Endothelial cell (in vitro differentiated cells): ENCODE measurements at places on chromosomes 6 and 20.

DNA sequence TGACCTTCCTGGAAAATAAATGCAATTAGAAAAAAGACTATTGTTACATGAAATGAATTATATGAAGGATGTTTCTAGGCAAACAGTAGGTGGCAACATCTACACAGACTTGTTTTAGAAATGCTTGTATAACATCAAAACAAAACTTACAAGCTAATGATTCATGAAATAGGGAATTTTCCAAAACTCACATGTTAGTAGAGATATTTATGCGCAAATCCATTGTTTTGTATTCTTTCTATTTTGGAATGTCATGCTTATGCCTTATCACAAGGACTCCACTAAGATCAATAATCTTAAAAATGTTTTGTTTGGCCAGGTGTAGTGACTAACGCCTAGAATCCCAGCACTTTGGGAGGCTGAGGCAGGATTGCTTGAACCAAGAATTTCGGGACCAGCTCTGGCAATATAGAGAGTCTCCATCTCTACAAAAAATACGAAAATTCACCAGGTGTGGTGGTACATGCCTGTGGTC is 32.3 kb upstream of the LGSN start:
- no peaks in the 10 kb centered on the region for H3K4me1 ChIP-seq
- no peaks in the 10 kb centered on the region for H3K36me3 ChIP-seq
- peak overlapping the region; percentile 32 for H3K27ac ChIP-seq
- no peaks in the 10 kb centered on the region for H3K27me3 ChIP-seq
- H3K4me3 ChIP-seq = no peak overlapping the region

GRCh38 chr6:79048611-79049010 is 29.4 kb downstream of the PHIP start:
- H3K36me3 ChIP-seq = peaks cover 11% of the 10 kb centered on the region
- peak; percentile 40 for DNase-seq
- H3K27ac ChIP-seq = no peak overlapping the region
- H3K4me1 ChIP-seq = no peaks in the 10 kb centered on the region

GRCh38 chr6:89585154-89585553 is 53.4 kb downstream of the LYRM2 start:
- no peak overlapping the region for H3K27ac ChIP-seq
- no peak for DNase-seq
- peaks cover 2% of the 10 kb centered on the region for H3K27me3 ChIP-seq
- peaks cover 33% of the 10 kb centered on the region for H3K4me1 ChIP-seq
- H3K4me3 ChIP-seq = no peak overlapping the region
- H3K36me3 ChIP-seq = no peaks in the 10 kb centered on the region

- H3K36me3 ChIP-seq = peaks cover 3% of the 10 kb centered on the region
- peaks cover 8% of the 10 kb centered on the region for H3K27me3 ChIP-seq
- H3K4me3 ChIP-seq = peak overlapping the region; percentile 95
- peak overlapping the region; percentile 54 for H3K27ac ChIP-seq
- H3K4me1 ChIP-seq = peaks cover 17% of the 10 kb centered on the region
Observed at GRCh38 chr6:68633972-68634725, 933 bp upstream of the ADGRB3 start.

- H3K4me3 ChIP-seq = no peak overlapping the region
- no peaks in the 10 kb centered on the region for H3K36me3 ChIP-seq
- peaks cover 4% of the 10 kb centered on the region for H3K27me3 ChIP-seq
- no peak overlapping the region for H3K27ac ChIP-seq
- DNase-seq = no peak
Observed at GRCh38 chr6:169271158-169271876, 17.7 kb upstream of the THBS2 start.

DNA sequence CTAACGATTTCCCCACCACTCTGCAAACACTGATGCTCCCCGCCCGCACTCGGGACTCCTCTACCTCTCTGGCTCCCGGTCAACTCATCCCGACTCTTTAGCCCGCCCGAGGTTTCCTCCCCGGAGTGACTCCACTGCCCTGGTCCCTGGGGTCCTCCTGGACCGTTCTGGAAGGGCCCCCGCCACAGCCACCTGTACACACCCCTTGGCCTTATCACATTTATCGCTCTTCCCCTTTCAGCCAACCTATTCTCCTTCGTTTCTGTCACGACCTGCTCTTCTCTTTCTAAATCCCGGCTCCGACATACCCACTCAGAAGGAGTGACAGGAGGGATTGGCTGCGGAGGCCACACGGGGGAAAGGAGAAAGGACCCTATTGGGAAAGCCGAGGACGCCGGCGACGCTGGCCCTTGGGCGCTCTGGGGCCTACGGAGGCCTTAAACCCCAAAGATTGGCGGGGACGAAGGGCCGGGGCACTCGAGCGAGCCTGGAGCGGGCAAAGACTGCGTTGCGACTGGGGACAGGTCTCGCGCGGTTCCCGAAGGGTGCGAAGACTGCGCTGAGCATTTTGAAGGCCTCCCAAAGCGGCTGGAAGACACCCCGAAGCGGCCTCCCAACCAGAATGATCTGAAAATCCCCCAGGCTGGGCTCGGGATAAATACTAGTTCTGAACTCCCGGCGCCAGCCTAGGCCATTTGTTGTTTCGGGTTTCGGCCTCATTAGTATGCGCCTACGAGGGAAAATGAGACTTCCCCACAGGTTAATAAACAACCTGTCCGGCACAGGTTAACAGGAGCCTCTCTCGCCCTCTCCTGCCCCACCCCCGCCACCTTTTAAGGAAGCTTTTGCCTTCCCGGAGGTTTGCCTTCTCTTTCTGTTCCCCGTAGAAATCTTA is 9.2 kb downstream of the SIM1 start:
- peaks cover 42% of the 10 kb centered on the region for H3K27me3 ChIP-seq
- H3K36me3 ChIP-seq = no peaks in the 10 kb centered on the region
- peaks cover 31% of the 10 kb centered on the region for H3K4me1 ChIP-seq
- no peak for DNase-seq
- no peak overlapping the region for H3K27ac ChIP-seq

DNA sequence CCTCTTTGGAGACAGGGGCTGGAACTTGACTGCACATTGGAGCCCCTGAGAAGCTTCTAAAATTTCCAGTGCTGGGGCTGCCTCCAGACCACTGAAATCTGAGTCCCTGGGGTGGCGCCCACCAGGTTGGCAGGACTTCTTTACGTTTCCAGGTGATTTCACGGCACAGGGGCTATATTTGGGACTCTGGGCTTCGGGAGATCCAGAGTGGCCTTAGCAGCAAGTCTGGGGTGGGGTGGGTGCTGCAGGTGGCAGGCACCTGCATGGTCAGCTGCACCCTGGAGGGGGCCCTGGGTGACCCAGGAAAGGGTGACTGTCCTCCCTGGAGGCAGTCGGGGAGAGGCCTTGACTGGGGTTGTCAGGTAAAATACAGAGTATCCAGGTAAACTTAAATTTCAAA is 135.5 kb upstream of the PHACTR3 start:
- H3K36me3 ChIP-seq = no peaks in the 10 kb centered on the region
- H3K4me3 ChIP-seq = no peak overlapping the region
- no peak for DNase-seq
- H3K27me3 ChIP-seq = no peaks in the 10 kb centered on the region
- no peaks in the 10 kb centered on the region for H3K4me1 ChIP-seq

DNA sequence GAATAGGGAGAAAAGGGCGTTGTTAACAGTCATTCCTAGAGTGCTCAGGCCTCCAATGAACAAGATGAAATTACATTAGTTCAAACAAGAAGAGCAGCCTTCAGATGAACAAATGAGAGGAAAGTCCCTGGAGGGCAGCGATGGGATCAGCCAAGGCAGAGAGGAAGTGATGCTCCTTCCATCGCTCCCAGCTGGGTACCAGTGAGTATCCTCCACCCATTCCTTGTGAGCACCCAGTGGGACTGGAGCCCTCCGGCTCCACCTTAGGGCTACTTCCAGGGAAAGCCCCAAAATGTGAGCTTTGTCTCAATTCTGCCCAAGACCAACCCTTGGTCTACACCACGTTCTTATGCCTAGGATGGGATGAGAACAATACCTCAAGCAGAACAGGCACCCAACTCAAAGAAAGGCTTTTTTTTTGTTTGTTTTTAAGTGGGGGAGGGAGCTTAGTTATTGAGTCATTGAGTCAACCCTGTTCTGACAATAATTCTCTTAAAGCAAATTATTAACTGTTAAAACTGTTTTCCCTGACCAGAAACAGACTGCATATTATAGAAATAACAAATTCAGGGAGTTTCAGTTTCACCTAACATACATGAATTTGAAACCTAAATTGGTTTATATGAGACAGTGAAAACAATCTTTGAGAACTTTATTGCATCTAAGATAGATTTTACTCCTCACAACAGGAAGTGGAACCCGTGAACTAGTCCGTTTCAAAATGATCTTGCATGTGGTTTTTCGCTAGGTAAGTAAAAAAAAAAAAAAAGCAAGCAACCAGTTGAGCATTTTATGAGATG is 106.9 kb downstream of the IPCEF1 start:
- no peak for DNase-seq
- H3K36me3 ChIP-seq = peaks cover 7% of the 10 kb centered on the region
- H3K27me3 ChIP-seq = peaks cover 2% of the 10 kb centered on the region
- H3K4me1 ChIP-seq = peaks cover 70% of the 10 kb centered on the region

DNA sequence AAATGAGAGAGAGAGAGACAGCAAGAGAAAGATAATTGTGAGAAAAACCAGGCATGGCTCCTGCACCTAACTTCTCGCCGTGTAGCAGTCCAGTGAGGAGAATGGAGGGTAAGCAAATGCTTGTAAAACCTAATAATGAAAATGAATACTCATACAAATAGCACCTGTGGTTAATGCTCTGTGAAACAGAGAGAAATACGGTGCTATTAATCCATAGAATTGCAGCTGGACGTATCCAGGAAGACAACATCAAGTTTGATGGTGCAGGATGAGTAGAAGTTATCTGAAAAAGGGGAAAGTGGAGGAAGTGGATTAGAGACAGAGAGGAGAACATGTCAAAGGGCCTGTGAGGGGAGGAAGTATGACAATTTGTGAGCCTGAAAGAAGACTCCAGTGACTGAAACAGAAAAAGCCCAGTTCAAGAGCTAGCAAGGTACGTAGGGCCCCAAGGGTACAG is 89.4 kb upstream of the PAK5 start:
- no peak overlapping the region for H3K27ac ChIP-seq
- H3K4me1 ChIP-seq = no peaks in the 10 kb centered on the region
- no peaks in the 10 kb centered on the region for H3K27me3 ChIP-seq
- no peaks in the 10 kb centered on the region for H3K36me3 ChIP-seq

DNA sequence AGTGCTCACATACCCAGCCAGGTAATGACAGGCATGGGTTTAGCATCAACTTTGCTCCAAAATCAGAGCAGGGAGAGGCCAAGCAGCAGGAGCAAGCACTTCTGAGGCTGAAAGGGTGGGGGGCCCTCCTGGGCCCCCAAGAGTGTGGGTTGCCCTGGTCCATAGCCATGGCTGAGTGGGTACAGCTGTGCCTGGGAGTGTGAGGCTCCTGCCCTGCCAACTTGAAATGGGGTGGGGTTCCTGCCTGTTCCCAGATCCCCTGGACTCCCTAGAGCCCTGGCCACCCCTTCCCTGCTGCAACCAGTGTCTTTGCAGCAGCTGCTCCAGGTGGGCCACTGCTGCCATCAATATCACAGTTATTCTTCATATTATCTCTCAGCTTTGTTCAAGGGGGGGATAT is 1224.2 kb upstream of the GJE1 start:
- peaks cover 3% of the 10 kb centered on the region for H3K27me3 ChIP-seq
- peaks cover 11% of the 10 kb centered on the region for H3K36me3 ChIP-seq
- peak overlapping the region; percentile 18 for H3K4me3 ChIP-seq
- DNase-seq = no peak

DNA sequence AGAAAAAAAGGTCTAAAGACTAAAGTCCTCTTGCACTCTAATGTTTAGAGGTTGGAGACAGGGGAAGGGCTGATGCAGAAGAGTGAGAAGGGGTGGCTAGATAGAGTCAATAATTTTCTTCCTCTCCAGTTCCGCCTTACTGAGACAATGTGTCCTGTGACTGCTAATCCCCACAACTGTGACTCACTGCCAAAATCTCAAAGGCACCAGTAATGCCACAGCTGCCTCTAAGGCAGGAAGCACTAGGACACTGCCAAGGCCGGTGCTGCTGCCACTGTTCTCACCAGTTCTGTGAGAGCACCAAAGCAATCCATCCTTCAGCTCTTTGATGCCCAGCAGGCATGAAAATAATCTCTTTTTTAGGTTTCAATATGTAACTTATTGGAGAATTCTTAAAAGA is 701.9 kb upstream of the MAP3K7 start:
- H3K4me3 ChIP-seq = no peak overlapping the region
- H3K4me1 ChIP-seq = no peaks in the 10 kb centered on the region
- H3K36me3 ChIP-seq = no peaks in the 10 kb centered on the region
- no peak for DNase-seq
- H3K27ac ChIP-seq = no peak overlapping the region

DNA sequence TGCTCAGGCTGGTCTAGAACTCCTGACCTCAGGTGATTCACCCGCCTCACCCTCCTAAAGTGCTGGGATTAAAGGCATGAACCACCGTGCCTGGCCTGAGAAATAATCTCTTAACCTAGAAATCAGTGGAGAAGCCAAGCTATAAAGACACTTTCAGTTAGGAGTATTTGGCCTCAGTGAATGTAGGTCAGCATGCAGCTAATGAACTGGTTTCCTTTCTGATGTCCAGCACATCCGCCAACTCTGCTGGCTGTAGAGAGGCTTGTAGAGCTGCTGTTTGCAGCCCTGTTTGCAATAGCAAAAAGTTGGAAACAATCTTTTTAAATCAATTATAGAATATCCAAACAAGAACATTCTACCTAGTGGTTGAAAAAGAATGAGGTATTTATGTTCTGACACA is 42.4 kb upstream of the ELOVL5 start:
- no peak for DNase-seq
- no peaks in the 10 kb centered on the region for H3K27me3 ChIP-seq
- H3K4me3 ChIP-seq = no peak overlapping the region
- no peaks in the 10 kb centered on the region for H3K36me3 ChIP-seq
- H3K4me1 ChIP-seq = no peaks in the 10 kb centered on the region
- H3K27ac ChIP-seq = no peak overlapping the region

DNA sequence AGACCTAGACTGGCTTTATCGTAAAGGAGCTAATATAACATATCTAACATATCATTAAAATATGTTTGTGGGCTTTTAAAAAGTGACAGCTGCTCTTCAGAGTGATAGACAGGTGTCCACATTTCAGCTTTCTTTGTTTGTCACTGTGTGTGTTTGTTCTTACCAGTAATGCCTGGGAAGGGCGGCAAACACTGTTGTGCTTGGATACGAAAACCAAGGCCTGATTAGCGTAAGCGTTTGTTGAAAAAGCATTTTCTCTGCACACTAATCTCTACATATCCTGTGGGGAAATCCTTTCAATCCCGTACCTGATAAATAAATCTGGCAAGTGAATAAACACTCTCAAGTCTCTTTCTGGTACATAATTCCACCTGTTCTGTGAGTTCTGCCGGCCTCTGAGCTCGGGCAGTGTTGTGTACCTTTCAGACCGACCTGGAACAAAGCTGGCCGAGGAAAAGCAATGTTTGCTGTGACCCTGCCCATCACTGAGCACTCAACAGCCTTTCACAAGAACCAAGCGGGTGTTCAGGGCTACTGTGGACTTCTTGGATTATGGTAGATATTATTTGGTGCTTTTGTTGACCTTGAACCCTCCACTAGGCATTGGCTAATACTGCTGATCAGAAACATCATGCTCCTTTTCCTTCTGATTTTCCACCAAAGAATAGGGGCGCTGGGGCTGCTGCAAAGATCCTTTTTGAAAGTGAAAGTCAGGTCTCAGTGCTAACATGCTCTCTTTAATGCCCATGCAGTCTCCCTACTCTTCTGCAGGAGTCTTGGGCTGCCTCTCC is 100.4 kb downstream of the CD83 start:
- H3K27me3 ChIP-seq = peaks cover 9% of the 10 kb centered on the region
